ENCODE measurements at places on chromosomes 4 and X.

DNA sequence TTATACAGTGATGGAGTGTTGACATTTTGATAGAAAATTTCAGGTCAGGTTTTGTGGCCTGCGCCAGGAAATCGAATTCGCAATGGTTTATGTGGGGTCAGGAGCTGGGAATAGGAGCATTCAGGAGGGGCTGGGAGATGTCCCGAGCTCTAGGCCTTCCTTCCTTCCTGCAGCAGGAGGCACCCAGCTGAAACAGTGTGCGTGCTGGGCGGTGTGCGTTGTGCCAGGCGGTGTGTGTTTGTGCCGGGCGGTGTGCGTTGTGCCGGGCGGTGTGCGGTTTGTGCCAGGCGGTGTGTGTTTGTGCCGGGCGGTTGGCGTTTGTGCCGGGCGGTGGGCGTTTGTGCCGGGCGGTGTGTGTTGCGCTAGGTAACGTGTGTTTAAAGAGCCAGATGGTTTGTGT, 1.7 kb downstream of the UVSSA start:
- DNase-seq, result no peak

DNA sequence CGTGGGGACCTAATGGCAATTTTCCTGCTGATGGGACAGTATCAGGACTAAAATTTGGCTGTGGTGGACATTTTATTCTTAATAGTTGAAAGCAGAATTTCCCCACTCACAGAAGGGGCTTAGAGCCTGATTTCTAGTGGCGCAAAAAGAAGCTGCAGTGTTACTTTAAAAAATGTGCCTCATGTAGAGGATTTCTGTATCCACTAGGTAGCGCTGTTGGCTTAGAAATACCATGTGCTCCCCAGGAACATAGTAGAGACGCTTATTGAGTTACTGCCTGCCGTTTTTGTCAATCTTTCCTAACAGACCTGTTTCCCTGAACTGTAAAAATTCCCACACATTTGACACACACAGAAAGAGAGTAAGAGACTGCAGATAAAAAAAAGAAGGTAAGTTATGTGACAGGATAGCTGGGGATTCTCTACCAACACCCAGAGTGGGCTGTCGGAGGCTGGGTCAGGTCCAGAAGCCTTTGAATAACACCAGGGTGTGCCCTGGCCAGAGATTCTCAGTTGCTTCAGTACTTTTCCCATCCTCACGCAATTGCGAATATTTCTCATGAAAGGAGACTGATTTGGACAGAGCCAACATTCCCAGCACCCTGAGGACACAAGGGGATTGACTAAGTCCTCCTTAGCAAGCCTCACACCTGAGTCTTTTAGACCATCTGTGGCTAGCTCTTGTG, 88.4 kb downstream of the ZXDA start:
- DNase-seq, result peak; percentile 2

DNA sequence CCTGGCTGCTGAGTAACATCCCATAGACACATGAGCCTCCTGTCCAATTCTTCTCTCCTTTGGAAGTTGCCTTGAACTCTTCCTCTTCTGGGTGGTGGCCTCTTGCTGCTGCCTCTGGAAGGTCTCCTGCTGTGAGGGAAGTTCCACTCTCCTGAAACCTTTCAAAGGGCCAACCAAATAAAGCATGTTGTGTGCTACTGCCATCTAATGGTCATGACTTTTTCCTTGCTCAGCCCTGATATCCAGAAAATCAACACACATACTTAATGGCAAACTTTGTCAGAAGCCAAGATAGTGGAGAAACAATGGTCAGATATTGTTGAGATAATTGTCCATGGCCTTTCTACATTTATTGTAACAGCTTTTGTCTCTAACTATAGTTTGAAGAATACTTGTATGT, 19.1 kb upstream of the ZXDA start:
- no peak for DNase-seq

- no peak for DNase-seq
Observed at GRCh38 chr4:96833831-96834230, 993.9 kb downstream of the PDHA2 start.

GRCh38 chr4:124318292-124318691, 394.2 kb downstream of the ANKRD50 start:
- no peak for DNase-seq

- DNase-seq, result no peak
Observed at GRCh38 chr4:155769090-155769489, 10.3 kb downstream of the GUCY1B1 start.

- no peak for DNase-seq
Observed at GRCh38 chrX:9286234-9286633, 178.6 kb upstream of the TBL1X start.

GRCh38 chr4:38985410-38986100, 46.7 kb downstream of the TMEM156 start:
- no peak for DNase-seq

- no peak for DNase-seq
Observed at GRCh38 chrX:103783971-103784370, 7.3 kb downstream of the PLP1 start.

GRCh38 chr4:155639704-155640523, 26.7 kb upstream of the GUCY1A1 start:
- no peak for DNase-seq

DNA sequence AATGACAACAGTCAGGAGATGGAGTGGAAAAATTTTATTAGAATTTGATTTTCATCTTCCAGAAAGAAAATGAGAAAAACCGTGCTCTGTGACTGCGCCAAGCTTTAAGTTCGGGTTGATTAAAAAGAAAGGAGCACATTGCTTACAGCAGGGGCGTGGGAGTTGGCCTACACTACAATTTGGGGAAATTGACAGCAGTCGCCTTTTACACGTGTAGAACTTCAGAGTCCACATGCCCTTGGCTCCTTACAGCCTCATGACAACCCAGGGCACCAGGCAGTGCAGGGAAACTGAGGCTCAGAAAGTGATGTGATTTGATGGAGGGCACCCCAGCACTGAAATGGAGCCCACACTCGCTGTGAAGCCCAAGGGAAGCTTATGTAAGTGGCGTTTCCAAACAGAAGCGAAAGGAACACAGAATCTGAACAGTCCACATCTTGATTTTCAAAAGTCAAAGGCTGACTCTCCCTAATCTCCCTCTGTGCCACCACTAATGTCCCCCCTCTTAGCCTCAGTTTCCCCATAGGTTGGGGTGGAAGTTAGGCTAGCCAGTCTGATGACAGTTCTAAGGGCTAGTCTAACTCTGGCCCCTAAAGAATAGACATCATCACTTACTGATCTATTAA, 5.5 kb downstream of the PPP2R2C start:
- DNase-seq, result no peak
